ENCODE measurements at places on chromosomes 5 and 9.

GRCh38 chr9:123460091-123460490, 104.1 kb downstream of the CRB2 start:
- DNase-seq, result no peak

DNA sequence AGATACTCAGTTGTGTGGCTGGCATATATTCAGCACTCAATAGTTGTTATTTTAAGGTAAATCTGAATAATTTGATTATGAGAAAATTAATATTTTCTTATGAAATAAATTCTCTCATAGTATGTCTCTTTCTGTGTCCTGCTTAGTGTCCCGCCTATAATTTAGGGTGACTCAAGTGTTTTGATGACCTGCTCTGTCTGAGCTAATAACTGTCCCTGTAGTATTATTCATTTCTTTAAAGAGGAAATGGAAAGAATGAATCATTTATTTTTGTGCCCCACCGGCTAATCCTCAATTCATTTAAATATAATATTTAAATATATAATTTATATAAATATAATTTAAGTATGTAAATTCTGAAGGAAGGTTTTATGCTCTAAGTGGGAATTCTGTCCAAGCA, 4.1 kb downstream of the SLC1A1 start:
- no peak for DNase-seq

DNA sequence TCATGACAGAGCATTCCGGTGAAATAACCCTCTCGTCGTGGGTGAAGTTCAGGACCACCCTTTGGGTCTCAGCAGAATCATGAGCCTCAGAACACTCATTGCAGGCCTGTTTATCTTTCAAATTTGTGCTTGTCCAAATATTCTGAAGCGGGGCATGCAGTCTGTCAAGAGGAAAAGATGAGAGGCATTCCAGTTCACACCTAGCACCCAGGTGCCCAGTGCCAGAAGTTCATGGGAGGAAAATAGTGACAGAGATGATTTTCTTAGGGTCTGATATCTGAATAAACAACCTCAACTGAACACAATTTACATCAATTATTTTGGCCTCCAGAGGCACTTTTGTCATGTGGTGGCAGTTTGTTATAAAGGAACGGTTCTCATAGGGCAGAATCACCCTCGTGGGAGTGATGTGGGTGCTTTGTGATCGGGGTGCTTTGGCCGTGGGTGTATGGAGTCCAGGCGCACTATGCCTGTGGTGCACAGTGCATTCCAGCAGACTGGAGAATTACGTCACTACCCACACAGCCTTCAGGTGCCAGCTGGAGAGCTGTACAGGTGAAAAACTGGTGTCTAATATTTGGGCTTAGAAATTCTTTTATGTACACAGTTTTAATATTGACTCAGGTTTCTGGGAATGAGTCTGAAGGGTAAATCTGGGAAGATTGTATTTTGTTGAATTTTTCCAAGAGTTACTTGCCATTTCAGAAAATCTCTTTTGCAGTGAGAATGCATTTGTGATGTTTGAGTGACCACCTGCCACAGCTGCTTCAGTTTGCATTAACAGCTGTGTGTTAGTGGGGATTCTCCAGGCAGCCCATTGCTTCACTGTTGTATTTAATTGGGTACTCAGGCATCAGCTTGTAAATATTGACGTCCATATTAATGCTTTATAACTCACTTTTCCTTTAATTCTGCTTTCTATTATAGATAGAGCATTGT, 289.3 kb downstream of the FANCC start:
- DNase-seq, result no peak

GRCh38 chr5:133065471-133065870, 13.7 kb downstream of the HSPA4 start:
- DNase-seq, result no peak

All from stimulated activated CD4-positive, alpha-beta T cell treated with anti-CD3 and anti-CD28 coated beads, Interleukin-1b, Interleukin-23, amount 100 ng/mL, for 1 hour (primary cell).